ENCODE measurements at places on chromosomes 1 and 21.

DNA sequence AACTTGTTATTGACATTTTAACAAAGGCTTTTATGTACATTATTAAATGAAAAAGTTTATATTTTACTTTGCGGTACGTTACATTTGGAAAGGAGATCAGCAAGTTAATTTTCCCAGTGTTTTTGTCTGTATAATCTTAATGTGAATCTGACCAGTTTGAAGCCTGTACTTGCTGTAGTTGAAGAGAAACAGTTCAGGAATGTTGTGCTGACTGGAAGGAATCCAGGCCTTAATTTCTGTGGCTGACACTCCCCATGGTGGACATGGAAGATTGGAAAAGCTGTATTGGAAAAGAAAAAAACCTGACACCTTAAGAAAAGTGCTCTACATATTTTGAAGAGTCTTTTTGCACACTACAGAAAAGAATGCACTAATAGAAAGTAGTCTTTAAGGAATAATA lies 15.5 kb downstream of the LEPR start:
- no peak for DNase-seq

- no peak for DNase-seq
These were observed 141.8 kb downstream of the SYT2 start for GRCh38 chr1:202568410-202568809.

DNA sequence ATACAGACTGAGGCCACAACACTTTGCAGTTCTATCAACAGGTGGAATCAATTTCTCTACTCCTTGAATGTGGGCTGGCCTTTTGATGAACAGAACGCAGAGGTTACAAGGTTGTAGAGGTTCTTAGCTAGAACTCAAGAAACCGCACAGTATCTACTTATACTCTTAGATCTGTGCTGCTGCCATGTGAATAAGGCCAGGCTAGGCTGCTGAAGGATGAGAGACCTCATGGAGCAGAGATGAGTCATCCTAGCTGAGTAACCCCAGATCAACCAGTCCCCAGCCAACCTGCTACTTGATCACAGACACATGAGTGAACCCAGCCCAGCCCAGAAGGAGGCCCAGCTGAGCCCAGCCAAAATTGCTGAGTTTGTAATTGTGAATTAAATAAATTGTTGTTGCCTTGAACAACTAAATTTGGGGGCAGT lies 35.3 kb upstream of the BCAR3 start:
- no peak for DNase-seq

DNA sequence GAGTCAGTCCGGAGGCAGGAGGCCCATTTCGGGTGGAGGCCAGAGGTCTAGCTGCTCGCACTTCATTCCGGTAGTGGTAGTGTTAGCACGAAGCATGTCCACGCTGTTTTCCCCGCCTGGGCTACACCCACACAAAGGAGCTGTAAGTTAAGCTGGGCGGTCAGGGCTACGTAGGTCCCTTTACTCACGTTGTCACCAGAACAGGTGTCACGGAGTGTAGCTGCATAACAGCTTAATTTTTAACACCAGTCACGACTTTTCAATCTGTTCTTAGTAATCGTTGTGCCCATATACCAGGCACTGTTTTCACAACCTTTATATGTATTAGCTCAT lies 15.6 kb downstream of the HLX start:
- DNase-seq, result no peak

GRCh38 chr1:173332026-173332425 lies 124.9 kb upstream of the TNFSF4 start:
- no peak for DNase-seq

- DNase-seq, result peak; percentile 46
These were observed 21.2 kb upstream of the CHI3L1 start for GRCh38 chr1:203207751-203208150.

DNA sequence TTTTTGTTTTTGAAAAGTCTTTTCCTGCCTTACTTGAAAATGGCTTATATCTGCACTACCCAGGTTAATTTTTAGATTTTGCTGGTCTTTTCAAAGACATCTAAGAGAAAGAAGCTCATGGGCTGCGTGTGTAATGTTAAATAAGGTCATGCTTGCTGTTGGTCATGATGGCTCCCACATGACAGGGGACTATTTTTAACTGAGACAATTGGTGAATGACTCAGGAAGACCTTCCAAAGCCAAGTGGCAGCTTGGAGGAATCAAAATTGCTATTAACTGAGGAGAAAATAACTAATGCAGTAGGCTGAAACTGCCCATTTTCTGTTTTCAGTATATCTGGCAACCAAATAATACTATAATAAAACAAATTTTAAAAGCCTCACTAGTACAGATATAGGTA lies 117.1 kb upstream of the SPAG17 start:
- no peak for DNase-seq

DNA sequence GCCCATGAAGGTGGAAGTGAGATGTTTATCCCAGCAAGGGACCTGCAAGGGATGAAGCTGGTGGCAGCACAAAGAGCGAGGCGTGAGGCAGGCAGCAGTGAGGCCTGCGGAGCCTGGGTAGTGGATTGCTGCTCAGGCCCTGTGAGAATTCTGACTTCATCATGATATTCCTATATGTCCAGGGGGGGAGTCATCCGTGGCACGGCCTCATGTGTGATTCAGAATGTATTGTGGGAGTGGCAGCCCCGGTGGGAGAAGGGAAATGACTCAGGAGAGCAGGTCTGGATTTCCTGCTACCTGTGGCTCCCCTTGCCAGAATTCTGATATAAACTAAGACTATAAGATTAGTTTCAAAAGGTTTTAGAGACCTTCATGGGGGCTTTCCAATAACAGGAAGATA lies 240.9 kb downstream of the CAMTA1 start:
- no peak for DNase-seq

GRCh38 chr1:248918131-248918530 lies 12.1 kb downstream of the PGBD2 start:
- DNase-seq, result no peak

DNA sequence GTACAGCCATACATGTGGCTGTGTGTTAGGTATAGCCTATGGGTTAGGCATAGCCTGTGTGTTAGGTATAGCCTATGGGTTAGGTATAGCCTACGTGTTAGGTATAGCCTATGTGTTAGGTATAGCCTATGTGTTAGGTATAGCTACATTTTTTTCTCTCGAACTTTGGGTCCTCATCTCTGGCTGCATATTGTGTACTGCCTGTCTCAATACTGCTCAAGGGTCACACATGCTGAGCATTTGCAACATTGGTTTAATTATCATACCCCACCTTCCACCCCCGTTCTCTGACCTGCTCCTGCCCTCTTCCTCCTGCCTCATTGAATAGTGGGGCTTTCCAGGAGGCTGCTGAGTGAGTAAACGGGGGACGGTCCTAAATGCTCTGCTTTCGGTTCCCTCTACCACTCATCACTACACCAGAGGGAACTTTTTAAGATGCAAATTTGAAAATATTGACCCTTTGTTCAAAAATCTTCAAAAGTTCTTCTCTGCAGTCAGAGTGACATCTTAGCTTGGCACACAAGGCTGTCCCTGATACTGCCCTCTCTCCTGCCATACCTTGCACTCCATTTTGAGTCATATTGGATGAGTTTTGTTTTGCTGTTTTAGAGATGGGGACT lies 17.8 kb downstream of the OR2B11 start:
- no peak for DNase-seq

DNA sequence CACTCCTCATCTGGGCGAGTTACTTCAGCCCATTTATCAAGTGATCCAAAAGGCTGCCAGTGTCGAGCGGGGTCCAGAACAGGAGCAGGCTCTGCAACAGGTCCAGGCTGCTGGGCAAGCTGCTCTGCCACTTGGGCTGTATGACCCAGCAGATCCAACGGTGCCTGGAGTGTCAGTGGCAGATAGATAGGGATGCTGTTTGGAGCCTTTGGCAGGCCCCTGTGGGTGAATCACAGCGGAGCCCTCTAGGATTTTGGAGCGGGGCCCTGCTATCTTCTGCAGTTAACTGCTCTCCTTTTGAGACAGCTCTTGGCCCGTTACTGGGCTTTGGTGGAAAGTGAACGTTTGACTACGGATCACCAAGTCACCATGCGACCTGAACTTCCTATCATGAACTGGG lies 7.5 kb downstream of the MMEL1 start:
- DNase-seq, result no peak

GRCh38 chr1:47578721-47579419 lies 141.0 kb downstream of the FOXD2 start:
- no peak for DNase-seq

DNA sequence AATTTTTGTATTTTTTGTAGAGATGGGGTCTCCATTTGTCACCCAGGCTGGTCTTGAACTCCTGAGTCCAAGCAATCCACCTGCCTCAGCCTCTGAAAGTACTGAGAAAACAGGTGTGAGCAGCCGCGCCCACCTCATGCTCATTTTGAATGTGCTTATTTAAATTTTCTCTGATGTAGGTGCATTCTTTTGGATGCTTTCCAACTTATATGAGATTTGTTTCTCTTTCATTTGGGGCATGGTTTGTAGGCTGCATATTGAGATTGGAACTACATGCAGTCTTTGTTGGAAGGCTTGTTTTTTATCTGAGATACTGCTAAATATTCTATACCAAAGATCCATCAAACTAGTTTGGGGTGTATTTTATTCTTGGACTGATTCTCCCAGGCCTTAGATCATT lies 81.0 kb upstream of the IVNS1ABP start:
- no peak for DNase-seq

GRCh38 chr1:46030074-46030870 lies 102.2 kb downstream of the PIK3R3 start:
- DNase-seq, result no peak

DNA sequence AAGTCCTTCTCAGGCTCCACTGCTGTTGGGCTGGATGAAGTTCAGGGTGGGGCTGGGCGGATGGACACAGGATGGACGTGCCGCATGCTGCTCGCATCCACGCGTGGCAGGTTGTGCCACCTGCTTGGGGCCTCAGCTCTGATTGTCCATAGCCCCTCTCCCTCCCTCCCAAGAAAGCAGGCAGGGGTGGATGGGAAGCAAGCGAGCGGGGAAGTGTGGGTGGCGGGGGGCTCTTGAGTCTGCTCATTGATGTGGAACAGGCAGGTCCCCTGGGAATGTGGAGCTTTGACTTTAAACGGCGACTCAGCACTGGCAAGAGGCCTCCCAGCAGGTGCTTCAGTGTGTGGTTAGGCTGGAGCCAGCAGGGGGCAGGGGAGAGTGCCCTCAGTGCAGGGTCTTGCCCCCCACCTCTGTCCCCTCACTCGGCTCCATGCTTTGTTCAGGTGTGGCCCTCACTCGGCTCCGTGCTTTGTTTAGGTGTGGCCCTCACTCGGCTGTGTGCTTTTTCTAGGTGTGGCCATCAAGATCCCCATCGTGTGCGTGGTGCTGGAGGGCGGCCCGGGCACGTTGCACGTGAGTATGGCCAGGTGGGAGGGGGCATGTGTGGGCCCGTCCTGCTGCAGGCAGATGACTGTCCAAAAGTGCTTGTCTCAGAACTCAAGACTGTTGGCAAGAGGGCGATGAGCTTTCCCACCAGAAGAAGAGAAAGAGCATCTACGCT lies 23.9 kb downstream of the TRPM2 start:
- peak; percentile 59 for DNase-seq

DNA sequence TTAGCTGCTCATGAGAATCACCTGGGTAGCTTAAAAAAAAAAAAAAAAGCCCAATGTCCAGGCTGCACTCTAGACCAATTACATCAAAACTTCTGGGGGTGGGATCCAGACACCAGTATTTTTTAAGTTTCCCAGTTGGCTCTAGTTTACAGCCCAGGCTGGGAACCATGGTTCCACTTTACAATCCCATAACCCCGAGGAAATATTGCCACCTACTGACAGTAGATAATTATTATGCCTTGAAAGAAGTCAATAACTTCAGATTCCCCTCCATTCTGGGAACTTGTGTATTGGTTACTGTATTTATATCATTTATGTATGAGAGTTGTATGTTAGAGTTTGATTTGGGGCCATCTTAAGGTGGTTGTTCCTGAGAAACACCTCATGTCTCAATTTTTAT lies 100.2 kb downstream of the SPATA46 start:
- peak; percentile 32 for DNase-seq

GRCh38 chr1:59081795-59082194 lies 215.1 kb upstream of the FGGY start:
- DNase-seq, result no peak

DNA sequence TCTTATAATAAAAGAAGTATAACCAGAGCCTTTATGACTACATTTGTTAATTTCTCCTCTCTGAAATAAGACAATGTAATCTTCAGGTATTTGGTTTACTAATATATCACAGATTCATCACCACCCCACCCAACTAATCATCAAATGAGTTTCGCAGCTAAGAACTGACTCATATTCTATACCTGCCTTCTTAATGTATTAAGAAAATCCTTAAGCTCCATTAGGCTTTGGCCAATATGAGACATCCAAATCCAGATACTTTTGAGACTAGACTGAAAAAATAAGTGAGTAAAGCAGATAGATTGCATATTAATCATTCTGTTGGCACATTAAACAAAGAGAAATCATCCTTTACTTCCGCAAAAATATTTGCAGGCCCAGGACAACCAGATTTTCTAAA lies 18.7 kb upstream of the FMO2 start:
- DNase-seq, result no peak

DNA sequence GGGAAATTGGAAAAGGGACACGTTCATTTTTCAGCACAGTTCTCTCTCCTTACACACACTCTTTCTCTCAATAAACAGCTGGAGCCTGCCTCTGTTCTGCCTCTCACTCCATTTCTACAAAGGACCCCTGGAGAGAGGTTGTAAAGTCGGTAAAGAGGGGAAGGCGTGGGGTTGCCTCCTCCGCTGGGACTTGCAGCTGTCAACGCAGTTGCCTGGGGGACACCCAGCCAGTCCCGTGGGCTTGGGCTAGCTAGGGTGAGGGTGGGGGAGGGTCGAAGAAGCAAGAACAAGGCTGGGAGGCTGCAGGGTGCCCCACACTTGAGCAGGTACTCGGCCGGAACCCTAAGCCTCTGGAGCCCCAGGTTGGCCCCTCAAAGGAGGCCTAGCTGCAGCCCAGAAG lies 27.6 kb downstream of the C1orf216 start:
- no peak for DNase-seq

DNA sequence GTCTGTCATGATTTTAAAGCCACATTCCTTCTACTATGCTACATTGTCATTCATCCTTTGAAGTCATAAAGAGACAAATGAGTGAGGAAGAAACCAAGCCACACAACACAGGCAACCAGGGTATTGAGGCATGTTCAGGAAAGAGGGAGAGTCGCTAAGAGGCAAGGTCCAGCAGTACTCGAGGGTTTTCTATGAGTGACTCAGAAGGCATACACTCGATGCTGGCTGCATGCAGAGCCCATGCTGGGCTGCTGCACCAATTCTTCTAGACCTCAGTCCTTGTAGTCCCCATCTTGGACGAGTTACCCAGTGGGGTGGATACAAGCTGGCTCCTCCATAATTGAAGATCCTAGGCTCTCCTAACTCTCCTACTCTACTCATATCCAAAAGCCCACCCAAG lies 57.6 kb downstream of the OLFML2B start:
- no peak for DNase-seq

DNA sequence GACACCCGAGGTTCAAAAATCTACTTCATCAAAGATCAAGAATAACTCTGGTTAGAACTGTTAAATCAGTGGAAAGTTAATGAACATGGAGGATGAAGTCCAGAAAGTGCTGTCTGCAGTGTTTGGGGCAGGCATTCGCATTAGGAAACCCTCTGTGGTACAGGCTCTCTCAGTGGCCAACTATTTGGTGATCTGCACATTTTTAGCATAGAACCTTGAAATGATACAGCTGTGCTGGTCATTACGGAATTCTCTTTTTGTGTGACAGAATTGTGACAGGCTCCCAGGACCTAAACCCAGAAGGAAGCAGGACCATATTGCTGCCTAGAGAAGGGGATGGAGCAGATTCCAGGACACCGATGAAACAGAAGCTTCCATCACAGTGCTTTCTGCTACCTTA lies 89.0 kb downstream of the SLC45A1 start:
- DNase-seq, result no peak

- no peak for DNase-seq
These were observed 43.1 kb upstream of the CAPZB start for GRCh38 chr1:19528438-19528837.

Data from NCI-H187 (cell line).